Vagina (tissue), 2 donors: ENCODE measurements at places on chromosomes 4 and X.

- DNase-seq: no peak
Measured at GRCh38 chr4:165971933-165972332, 98.9 kb downstream of the TLL1 start.

DNA sequence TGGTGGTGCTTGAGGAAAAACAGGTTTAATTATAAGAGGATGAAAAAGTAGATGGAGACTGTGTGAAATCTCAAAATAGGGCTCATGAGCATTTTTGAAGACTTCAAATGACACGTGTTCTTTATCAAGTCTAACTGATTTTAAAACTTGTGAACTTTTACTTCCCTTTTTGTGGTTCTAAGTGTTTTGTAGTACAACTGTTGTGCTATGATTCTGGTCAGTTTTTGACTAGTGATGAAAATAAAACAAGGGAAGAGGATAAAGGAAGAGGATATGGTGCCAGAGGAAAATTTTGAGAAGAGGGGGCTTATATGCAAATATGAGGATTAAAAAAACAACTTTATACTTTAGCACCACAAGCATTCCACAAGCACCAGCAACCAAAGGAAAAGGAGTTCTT is 644.0 kb downstream of the RPA4 start:
- no peak for DNase-seq

DNA sequence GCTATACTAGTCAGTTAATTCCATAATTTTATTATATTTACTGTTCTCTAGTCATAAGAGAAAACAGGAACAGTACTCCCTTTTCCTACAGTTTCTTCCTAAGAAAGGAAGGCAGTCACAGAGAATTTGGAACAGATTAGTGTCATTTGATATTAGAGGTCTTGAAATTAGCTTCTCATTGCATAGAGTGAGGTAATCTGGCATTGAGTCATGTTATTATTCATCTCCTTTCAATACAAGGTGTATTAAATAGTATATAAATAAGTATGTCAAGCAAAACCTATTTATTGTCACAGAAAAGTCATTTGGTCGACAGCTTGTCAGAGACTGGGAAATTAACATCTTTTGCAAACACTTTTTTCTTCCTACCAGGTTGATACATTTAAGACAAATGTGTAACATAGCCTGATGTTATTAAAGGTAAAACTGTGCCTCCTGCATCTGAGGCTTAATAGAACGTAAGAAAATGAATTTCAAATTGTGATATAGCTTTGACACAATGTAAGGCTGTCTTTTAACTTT is 753.1 kb upstream of the FRG1 start:
- no peak for DNase-seq

- DNase-seq: no peak
Measured at GRCh38 chr4:53105313-53105712, 243.2 kb downstream of the RASL11B start.

- DNase-seq: no peak
Measured at GRCh38 chr4:126715067-126715466, 917.7 kb upstream of the INTU start.

GRCh38 chrX:148382983-148383382 is 117.4 kb upstream of the AFF2 start:
- DNase-seq: no peak

- no peak for DNase-seq
Measured at GRCh38 chr4:12633053-12633651, 851.0 kb downstream of the RAB28 start.

- DNase-seq: no peak
Measured at GRCh38 chrX:129565046-129565650, 25.1 kb downstream of the OCRL start.

DNA sequence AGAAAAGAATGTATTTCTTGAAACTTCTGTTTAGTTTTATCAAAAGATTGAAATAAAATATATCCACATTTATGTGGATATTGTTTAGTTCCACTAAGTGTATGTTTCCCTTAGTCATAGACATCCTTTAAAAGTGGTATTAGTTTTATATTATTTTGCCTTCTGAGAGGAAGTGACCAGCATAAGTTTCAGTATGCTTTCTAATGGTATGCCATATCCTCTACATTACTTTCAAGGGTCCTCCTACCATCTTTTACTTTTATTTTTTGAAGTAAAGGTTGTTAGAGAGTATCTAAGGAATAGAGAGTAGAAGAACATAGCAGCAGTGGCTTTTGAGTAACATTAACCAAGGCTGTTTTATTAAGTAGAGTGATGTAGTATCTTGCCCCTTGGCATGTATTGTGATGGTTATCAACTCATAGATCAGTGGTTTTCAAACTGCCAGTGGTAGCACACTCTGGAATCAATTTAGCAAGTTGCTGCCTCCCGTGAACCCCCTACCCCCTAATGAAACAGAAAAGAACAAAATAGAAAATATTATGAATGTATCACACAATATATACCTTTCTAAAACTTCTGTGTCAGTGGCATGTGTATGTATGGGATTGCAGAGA is 44.8 kb downstream of the RBPJ start:
- DNase-seq: no peak

- DNase-seq: no peak
Measured at GRCh38 chr4:184147858-184148737, 69.6 kb downstream of the ENPP6 start.
